Activated effector memory CD4-positive, alpha-beta T cell treated with Interleukin-2 at 50 U/mL for 16 hours (primary cell): ENCODE measurements at places on chromosomes 12 and 14.

GRCh38 chr14:81855007-81855406 is 321.4 kb upstream of the SEL1L start:
- DNase-seq, result no peak

DNA sequence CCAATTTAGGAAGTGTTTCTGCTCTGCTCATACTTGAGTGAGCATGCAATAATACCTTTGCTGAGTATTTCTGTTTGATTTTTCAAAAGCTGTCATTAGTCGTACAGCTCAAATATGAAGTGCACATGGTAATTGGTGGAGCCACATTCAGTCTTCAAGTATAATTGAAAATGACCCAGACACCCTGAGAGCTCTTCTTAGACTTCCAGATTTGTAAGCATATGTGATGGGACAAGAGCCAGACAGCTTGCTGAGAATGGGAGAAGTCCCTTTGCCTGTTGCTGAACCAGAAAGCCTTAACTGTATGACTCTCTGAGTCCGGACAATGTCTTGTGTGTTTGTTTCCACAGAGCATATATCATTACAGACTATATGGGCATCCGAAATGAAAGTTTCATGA is 307.3 kb downstream of the TMEM117 start:
- DNase-seq, result no peak

- DNase-seq, result no peak
These were observed 1.4 kb upstream of the APOBEC1 start for GRCh38 chr12:7667125-7667524.

GRCh38 chr12:93851257-93851671 is 174.1 kb downstream of the CRADD start:
- DNase-seq, result peak; percentile 18

- no peak for DNase-seq
These were observed 8.9 kb downstream of the GTF2A1 start for GRCh38 chr14:81211844-81212243.

- no peak for DNase-seq
These were observed 68.9 kb upstream of the YARS2 start for GRCh38 chr12:32824596-32824995.

GRCh38 chr14:106215229-106215628 is 688.8 kb downstream of the TMEM121 start:
- DNase-seq, result no peak

DNA sequence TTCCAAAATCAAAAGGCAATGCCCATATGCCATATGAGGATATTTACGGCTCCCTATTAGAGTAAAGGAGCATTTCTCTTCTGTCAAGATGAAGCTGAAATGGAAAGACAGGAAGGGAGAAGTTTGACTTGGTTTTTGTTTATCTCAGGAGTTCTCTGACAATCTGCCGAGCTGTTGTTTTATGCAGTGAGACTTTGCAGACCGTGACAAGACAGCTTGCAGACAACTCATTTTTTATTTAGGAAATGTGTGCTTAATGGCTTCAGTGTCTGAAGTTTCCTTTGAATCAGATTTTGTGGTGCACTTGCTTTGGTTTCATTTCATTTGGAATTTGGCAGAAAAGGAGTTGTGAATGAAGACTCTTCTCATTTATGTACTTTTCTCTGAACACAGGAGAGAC is 145.4 kb downstream of the C12orf50 start:
- DNase-seq, result no peak

DNA sequence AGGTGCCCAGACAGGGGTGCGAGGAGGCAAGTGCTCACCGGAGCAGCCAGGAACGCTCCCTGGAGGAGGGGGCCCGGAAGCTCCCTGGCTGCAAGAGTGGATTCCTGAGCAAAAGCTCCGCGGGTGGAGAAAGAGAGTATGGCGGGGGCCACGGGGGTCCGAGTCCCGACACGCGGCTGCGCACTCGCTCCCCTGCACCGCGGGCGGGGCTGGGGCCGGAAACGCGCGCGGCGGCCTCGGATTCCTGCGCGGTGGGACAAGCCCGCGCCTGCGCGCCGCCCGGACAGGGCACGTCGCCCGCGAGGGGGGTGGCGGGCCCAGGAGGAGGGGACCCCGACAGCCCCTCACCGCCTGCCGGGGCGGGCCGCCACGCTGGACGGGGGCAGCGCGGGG is 27.8 kb upstream of the GPR132 start:
- DNase-seq, result peak; percentile 61

- no peak for DNase-seq
These were observed 19.2 kb downstream of the MTHFD1 start for GRCh38 chr14:64407329-64407728.

DNA sequence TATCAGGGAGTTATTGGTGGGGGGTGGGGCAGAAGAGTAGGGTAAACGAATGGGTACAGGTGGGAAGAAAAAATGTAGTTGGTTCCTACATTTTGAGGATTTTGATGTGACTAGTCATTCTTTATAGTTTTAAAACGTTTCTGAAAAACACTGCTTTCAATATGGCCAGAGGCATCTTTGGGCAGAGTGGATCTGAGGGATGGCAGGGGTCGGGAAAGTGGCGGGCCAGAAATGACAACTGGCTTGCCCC is 527 bp upstream of the ATP23 start:
- DNase-seq, result no peak
